ENCODE measurements at places on chromosomes 7 and 10. TPM values are rescaled to one million over a fixed set of nuclear protein-coding genes. Genes with fewer than 3 reads are reported as not detected.

The CXCL12 gene
- total RNA-seq = not detected

The HSPA12A gene
- total RNA-seq = 9.1 TPM

The EIF3A gene
- 222 TPM for total RNA-seq

The DNAH11 gene
- 7.3 TPM for total RNA-seq

The PNLIPRP1 gene
- total RNA-seq = not detected

The PTF1A gene
- not detected for total RNA-seq

The C10orf62 gene
- total RNA-seq = not detected

The ASB10 gene
- not detected for total RNA-seq

The EGR2 gene
- 0.64 TPM for total RNA-seq

The LOXL4 gene
- total RNA-seq = 2.0 TPM

The INSIG1 gene
- 42.9 TPM for total RNA-seq

The DAGLB gene
- total RNA-seq = 27.3 TPM

The AGBL3 gene
- total RNA-seq = 1.0 TPM

The UNCX gene
- not detected for total RNA-seq

The FERD3L gene
- total RNA-seq = not detected

The NRAP gene
- not detected for total RNA-seq

The CALHM1 gene
- not detected for total RNA-seq

The SFTPA1 gene
- not detected for total RNA-seq

The C10orf105 gene
- total RNA-seq = not detected

The BEND7 gene
- total RNA-seq = 10.3 TPM

The CLRN3 gene
- total RNA-seq = not detected

The HYAL4 gene
- 0.14 TPM for total RNA-seq

The GNB2 gene
- 130 TPM for total RNA-seq

The SFTPD gene
- total RNA-seq = 1.0 TPM

The PIK3CG gene
- total RNA-seq = not detected

The WDR86 gene
- not detected for total RNA-seq

The TAS2R4 gene
- 1.0 TPM for total RNA-seq

The RET gene
- 0.68 TPM for total RNA-seq

The FGL2 gene
- 0.34 TPM for total RNA-seq

The EXOC6 gene
- 5.8 TPM for total RNA-seq

The LDB1 gene
- 29.0 TPM for total RNA-seq

Measured in nasal cavity respiratory epithelium epithelial cell of viscerocranial mucosa (primary cell).